ACHN (cell line): ENCODE measurements at places on chromosomes 16 and 17.

DNA sequence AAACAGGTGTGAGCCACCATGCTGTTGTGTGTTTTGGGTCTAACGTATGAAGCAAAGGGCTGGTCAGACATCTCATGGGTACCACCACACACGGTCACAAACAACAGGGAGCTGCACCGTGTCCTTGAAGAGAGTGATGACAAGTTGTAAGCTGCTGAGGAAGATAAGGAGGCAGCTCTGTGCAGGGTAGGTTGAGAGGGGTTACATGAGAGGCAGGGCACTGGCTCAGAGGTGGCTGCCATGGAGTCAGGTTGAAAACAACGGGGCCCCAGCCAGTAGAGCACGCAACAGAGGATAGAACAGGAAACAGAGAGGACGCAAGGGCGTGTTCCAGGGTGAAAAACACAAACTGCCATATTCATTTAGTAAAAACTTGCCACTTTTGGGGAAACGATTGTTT, 52.2 kb downstream of the TRARG1 start:
- DNase-seq: no peak

DNA sequence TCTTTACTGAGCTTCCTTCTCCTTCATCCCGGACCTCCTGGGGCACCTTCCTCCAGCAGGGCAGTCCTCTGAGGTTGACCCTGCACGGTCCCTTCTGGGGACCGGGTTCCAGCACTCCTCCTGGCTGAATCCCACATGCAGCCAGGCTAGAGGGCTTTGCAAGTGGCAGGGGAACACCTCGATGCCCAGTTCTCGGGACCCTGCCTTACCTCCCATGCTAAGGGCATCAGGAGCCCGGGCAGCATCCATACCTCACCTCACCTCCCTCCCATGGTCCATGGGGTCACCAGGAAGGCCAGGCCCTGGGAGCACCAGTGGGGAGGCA, 81.1 kb downstream of the NT5M start:
- no peak for DNase-seq

GRCh38 chr16:84616515-84616914, 1.4 kb downstream of the COTL1 start:
- DNase-seq: peak; percentile 52

GRCh38 chr16:77033516-77033915, 157.5 kb upstream of the MON1B start:
- no peak for DNase-seq

DNA sequence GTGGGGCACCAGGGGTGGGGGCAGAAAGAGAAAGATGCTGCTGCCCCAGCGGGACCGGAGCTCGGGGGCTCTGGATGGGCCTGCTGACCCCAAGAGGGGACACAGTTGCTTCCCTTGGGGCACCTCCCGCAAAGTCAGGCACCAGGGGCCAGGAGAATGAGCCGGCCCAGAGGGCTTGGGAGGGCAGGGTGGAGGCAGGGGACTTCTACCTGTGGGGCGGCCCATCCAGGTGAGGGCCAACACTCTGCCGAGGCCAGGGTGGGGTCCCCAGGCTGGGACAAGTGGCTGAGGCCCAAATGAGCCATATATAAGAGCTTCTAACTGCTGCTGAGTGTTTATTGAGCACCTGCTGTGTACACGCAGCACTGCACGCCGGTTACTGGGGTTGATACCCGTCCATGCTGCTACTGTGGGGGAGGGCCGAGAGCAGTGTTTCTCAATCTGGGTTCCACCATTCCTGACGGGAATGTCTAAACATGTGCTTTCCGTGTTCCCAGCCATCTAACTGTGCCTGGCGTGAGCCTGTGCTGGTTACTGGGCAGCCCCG, 211.7 kb upstream of the GSE1 start:
- no peak for DNase-seq

DNA sequence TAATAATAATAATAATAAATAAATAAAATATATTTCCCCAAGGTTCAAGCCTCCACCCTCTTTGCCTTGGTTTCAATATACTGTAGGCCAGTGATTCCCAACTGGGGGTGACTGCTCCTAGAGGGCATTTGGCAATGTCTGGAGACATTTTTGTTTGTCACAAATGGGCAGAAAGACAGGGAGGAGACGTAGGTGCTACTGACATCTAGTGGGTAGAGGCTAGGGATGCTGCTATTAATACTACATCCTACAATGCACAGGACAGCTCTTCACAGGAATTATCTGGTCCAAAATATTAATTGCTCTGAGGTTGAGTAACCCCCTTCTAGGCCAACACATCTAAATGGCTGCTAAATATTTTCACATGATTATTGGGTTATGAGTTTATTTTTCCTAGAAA, 12.8 kb upstream of the PRR14 start:
- DNase-seq: peak; percentile 75

- DNase-seq: no peak
These were observed 6.6 kb downstream of the KRABD2 start for GRCh38 chr17:8369944-8370343.

DNA sequence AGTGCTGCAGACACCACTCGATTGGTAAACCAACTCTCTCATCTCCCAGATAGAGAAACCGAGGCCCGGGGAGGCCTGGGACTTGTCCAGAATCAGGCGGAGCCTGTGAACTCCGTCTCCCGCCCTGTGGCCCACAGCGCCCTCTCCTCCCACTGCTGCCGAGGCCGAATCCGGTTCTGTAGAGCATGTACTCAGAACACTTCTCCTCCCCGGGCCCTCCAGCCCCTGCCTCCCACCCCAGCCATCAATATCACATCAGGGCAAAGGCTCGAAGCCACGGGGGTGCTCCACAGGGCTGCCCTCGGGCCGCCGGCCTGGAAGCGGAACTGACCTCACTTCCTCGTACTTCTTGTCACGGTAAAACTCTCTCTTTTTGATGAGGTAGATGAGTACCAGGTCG, 13.0 kb downstream of the EMC6 start:
- DNase-seq: no peak

DNA sequence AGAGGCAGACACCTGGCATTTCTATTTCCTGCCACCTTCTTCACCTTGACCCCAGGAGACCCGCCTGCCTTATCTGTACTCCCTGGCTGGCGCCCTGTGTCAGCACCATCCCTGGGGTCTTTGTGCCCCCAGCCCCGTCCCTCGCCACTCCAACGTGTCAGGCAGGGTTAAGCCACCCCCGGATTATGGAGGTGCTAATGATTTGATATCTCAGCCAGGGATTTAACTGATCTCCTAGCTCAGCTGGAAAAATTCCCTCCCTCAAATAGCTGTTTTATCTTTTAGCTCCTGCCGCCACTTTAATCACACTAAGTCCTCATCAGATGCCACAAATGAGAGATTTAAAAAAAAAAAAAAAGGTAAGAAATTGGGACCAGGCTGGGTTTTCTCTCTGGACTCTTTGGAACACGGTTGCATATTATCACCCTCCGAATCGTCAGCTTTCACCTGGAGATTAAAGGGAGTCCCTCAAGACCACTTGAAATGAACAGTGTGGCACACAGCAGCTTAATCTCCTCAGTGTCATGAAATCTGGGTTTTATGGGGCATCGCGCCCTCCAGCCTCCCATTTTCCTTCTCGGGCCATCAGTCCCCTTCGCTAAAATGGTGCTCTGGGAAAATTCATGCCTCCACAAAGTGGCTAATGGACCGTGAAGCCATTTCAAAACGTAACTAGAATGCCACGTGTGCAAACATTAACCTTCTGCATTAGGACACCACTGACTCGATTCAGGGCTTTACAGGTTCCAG, 26.2 kb upstream of the WFDC1 start:
- DNase-seq: peak; percentile 81

- DNase-seq: no peak
These were observed 250.8 kb downstream of the C16orf95 start for GRCh38 chr16:87066133-87067002.

- no peak for DNase-seq
These were observed 6.2 kb upstream of the GSE1 start for GRCh38 chr16:85606904-85607303.

DNA sequence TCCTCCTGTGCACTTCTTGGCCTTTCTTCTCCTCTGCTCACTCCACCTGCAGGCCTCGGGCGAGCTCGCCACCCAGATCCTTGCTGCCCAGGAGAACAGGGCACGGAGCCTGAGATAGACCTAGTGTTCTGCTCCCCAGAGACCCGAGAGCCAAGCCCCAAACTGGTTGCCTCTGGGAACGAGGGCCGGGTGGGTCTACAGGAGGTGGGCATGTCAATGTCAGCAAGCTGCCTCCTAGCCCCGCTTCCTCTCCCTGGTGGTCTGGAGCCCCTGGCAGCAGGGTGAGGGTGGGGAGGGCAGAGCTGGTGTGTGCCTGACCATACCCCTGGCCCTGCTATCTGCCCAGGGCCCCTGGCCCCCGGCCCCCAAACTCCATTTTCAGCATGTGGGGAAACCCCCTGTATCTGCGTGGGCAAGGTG, 841 bp upstream of the NDRG4 start:
- no peak for DNase-seq

- no peak for DNase-seq
These were observed 22.7 kb downstream of the SLC6A4 start for GRCh38 chr17:30212750-30213149.

DNA sequence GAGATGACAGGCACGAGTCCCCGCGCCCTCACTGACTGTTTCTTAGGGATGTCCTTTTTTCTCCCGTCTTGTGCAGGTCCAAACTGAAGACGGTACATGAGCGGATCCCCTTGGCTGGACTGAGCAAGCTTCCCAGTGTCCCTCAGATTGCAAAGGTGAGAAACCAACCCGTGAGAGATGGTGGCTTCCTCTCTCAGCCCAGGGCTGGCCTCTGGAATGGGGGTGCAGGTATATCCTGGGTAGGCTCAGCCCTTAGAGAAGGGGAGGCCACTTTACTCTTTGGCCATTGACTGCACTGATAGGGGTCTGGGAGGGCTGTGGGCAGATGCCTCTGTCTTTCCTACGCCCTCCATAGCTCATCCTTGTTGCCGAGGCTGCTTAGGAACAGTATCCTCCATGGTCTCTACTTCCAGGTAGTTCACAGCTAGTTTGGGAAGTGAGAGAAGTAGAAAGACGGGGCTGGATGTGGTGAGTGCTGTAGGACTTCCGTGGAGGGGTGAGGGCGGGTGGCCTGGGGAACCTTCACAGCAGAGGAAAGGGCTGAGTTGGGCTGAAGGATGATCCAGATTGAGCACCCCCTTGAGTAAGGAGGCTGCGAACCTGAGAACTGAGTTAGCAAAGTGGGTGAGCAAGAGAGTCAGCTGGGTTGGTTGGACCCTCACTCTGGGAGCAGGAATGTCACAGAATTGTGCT, 83.0 kb downstream of the OR1D5 start:
- no peak for DNase-seq

DNA sequence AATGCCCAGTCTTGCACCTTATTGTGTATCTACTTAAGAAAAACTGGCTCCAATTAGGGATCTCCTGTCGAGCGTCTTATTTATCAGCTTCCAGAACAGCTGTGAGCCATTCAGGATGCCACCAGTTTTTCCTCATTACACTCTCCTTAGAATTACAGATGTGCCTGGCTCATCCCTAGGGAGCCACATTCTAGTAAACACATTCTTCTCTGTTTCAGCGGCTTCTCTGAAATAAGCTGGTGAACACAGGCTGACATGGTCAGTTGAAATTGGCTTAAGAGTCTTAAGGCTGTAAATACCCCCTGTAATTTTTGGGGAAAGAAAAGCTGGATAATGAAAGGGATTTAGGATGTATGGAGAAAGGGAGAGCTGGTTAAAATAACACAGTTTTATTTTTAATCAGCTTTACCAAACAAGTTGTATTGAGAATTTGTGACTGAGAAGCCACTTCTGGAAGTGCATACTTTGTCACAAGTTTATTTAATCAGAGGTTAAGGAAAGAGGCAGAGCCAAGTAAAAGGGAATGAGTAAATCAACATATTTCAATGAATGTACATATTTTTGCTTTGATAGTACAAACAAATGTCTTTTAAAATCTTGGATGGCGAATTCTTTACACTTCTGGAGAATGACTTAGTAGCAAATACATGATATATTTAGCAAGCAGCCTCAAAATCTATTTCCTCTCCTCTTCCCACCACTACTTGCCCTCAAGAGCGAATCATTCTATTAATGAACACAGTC, 562.0 kb upstream of the GOT2 start:
- no peak for DNase-seq

GRCh38 chr17:40303009-40303657, 5.8 kb upstream of the RARA start:
- DNase-seq: peak; percentile 64

DNA sequence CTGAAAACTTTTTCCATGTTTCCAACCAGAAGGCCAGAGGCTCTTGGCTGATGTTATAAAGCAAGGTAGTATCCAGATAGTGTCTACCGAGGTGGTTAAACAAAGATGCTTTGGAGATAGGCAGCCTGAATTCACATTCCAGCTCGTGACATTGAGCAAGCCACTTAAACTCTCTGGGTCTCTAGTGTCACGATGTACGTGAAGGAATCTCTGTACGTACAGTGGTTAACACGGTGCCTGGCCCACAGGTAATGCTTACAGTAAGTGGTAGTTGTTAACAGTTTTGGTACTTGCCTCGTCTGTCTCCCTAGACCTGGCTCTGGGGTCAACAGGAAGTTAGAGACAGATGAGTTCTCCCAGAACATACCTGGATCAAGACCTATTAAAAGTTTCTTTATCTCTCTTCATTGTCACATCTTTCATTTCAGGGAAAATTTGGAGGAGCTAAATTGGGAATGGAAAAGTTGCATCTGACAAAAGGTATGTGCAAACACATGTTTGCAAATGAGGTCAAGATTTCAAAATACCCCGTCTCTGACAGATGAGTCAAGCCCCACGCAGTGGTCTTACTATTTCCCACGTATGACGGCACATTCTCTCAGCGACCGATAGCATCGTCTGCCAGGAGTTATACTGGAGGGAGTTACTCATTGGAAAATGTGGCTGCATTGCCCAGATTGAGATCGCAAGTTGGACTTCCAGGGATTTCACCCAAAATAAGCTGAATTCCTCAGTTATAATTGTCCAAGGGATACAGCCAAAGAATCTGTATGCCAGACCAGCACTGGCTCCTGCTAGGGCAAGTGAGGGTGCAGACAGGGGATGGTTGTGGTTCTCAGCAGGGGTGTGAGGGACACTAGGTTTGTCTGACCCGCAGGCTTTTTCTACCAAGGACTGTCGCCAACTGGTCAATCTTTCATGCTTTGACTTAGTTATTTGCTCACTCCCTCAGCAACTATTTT, 18.9 kb upstream of the MYH10 start:
- no peak for DNase-seq

DNA sequence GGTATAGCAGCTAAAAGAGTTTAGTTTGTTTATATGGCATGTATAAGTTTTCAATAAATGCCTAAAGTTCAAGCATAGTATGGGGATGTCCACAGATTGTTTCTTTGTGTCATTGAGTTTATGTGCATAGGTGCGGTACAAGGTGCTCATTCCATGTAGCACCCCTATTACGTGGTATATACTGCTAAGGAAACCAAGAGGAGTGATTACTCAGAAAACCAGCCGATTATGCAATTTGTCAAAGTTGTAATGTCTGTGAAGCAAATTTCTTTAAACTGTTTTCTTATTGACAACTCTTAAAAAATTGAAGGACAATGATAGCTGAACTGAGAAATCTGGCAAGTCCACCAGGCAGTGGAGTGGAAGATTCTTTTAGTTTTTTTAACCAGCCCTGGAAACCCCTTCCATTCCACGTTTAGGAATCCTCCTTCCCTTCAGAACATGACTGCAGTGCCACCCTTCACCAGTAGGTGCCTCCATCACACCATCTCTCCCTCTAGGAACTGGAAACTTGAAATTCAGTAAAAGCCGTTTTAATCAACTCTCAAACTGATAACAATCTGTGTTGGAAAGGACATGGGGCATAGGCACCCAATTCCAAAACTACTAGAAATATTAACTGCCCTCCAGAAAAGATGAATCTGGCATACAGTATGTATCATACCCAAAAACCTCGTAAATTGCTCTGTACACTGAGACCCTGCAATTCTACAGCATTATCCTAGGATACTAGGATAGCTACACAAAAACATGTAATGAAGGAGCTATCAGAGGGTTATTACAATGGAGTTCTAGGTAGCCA, 43.5 kb downstream of the REXO5 start:
- DNase-seq: peak; percentile 78

- DNase-seq: no peak
These were observed 87.3 kb upstream of the NACA2 start for GRCh38 chr17:61678339-61678738.
